Activated T-helper 2 cell treated with anti-CD3 and anti-CD28 coated beads, Interferon-gamma antibody, Interleukin-2, Interleukin-4, amounts not matched to agents 10 μg/mL and 5 μg/mL and 100 μg/mL, durations not matched to agents 14 hours and 24 hours and 36 hours (primary cell): ENCODE measurements at places on chromosomes 4 and X. TPM values are rescaled to one million over a fixed set of nuclear protein-coding genes. Genes with fewer than 3 reads are reported as not detected.

- peaks cover 9% of the 10 kb centered on the region for H3K4me1 ChIP-seq
- no peak within 1 kb of the TSS for H3K27ac ChIP-seq
- H3K27me3 ChIP-seq = peaks cover 30% of the 10 kb centered on the region
Observed at GRCh38 chr4:38867478-38868058, at the start of gene FAM114A1. Gene FAM114A1 (plus strand): TSS chr4:38867806. CDS start chr4:38878079, 10,273 bp downstream.

DNA sequence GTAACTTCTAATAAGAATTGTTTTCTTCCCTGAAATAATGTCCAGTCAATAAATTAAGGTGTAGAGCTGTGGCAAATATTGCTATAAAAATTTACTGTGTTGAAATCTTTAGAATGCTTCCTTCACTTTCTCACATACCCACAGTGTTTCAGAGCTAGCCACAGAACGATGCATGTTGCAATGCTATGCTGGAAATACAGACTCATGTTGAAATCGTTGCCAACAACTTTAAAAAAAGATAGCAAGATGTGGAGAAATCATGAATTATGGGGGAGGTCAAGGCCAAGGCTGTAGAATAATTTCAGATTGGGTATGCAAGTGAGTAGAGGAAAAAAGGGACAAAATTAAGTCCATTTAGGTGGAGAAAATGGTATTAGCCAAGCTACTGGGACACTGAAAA lies 204.8 kb downstream of the VEGFC start:
- DNase-seq = no peak
- H3K4me3 ChIP-seq = no peak overlapping the region
- no peaks in the 10 kb centered on the region for H3K4me1 ChIP-seq
- no peaks in the 10 kb centered on the region for H3K36me3 ChIP-seq
- no peak overlapping the region for H3K27ac ChIP-seq

DNA sequence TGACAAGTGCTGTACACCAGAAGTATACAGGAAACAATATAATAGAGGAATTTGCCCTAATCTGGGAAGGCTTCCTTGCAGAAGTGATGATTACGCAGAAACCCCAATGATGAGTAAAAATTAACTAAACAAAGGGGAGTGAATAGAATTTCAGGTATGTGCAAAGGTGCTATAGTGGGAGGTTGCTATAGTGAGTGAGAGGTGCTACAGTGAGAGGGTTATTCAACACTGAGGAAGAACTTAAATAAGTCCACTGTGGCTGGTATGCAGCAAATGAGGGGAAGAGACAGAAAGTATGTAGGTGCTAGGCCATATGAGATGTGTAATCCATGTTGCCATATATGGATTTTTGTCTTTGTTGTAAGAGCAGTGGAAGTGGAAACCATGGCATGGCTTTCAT lies 69.5 kb downstream of the TRIM2 start:
- H3K27me3 ChIP-seq = peaks cover 4% of the 10 kb centered on the region
- H3K4me3 ChIP-seq = no peak overlapping the region
- DNase-seq = no peak
- peaks cover 4% of the 10 kb centered on the region for H3K4me1 ChIP-seq
- no peak overlapping the region for H3K27ac ChIP-seq

DNA sequence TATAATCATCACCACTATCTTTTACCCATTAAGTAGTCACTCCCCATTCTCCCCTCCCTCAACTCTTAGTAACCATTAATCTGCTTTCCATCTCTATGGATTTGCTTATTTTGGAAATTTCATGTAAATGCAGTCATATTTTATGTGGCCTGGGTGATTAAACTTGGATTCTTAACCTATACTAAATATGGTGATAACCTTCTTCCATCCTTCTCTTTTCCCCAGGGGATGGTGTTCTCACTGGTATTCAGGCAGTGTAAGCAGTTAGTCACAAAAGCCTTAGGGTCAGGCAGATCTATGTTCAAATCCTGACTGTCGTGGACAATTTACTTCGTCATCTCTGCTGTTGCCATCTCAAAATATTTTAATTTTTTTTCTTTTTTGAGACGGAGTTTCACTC lies 29.6 kb downstream of the RAB40AL start:
- no peak overlapping the region for H3K27ac ChIP-seq
- H3K36me3 ChIP-seq = no peaks in the 10 kb centered on the region
- H3K27me3 ChIP-seq = no peaks in the 10 kb centered on the region
- H3K4me3 ChIP-seq = no peak overlapping the region
- no peaks in the 10 kb centered on the region for H3K4me1 ChIP-seq

DNA sequence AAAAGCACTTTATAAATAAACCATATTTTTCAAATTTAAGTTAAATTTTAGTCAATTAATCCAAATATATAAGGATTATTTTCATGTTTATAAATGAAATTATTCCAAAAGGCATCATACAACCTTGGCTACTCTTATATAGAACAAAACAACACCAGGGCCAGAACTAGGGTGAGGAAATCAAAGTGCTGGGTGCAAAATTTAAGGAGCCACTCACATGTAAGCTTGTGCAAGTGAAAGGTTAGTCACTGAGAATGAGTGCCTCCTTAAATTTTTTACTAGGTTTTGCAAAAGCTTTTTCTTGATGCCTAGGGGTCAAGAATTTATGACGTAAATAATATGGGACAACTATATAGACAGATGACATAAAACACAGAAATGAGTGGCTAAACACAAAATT lies 83.4 kb upstream of the COX18 start:
- no peaks in the 10 kb centered on the region for H3K27me3 ChIP-seq
- H3K36me3 ChIP-seq = peaks cover 60% of the 10 kb centered on the region
- no peak overlapping the region for H3K27ac ChIP-seq
- peaks cover 2% of the 10 kb centered on the region for H3K4me1 ChIP-seq
- H3K4me3 ChIP-seq = no peak overlapping the region
- no peak for DNase-seq

GRCh38 chr4:14272206-14272605 lies 644.7 kb upstream of the BOD1L1 start:
- H3K4me3 ChIP-seq = no peak overlapping the region
- H3K4me1 ChIP-seq = no peaks in the 10 kb centered on the region
- H3K27me3 ChIP-seq = no peaks in the 10 kb centered on the region
- no peaks in the 10 kb centered on the region for H3K36me3 ChIP-seq
- H3K27ac ChIP-seq = no peak overlapping the region
- DNase-seq = no peak

DNA sequence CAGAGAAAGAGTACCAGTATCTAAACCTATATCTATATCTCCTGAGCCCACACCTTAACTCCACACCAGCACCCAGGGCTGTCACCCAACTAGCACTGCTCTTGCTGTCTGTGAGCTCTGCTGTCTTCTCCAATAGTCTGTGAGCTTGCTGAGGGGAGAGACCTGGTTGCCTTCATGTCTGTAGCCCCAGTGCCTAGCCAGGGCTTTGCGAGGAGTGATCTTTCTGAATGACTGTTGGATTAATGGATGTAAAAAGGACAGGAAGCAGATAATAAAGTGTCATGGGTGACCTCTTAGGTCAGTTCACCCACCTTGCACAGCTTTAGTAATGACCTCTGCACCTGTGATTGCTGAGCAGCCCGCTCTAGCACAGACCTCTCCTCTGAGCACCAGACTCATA lies 30.5 kb downstream of the CNGA2 start:
- no peaks in the 10 kb centered on the region for H3K27me3 ChIP-seq
- no peaks in the 10 kb centered on the region for H3K36me3 ChIP-seq
- no peak for DNase-seq
- H3K27ac ChIP-seq = no peak overlapping the region
- H3K4me1 ChIP-seq = no peaks in the 10 kb centered on the region
- H3K4me3 ChIP-seq = no peak overlapping the region

GRCh38 chr4:58453956-58454355 lies 1343.8 kb upstream of the IGFBP7 start:
- H3K36me3 ChIP-seq = no peaks in the 10 kb centered on the region
- no peaks in the 10 kb centered on the region for H3K27me3 ChIP-seq
- DNase-seq = no peak

The H2BW2 gene
- total RNA-seq = not detected in 2 replicates

The ART3 gene
- not detected in 2 replicates for total RNA-seq

The UGT8 gene
- total RNA-seq = 0.07 TPM in 1 of 2 replicates, not detected in the other

The HSFX1 gene
- 0.57 and 1.2 TPM in 2 replicates for total RNA-seq

The GAGE1 gene
- total RNA-seq = not detected in 2 replicates

The SCLT1 gene
- 23.7 and 24.1 TPM in 2 replicates for total RNA-seq

The USP27X gene
- total RNA-seq = 1.7 TPM in 2 replicates
